M059J (cell line): ENCODE measurements at places on chromosomes 2 and 18. TPM values are rescaled to one million over a fixed set of nuclear protein-coding genes. Genes with fewer than 3 reads are reported as not detected.

VWA3B gene
- not detected in 2 replicates for total RNA-seq

HOXD4 gene
- 0.05 TPM in 1 of 2 replicates, not detected in the other for total RNA-seq

CNGA3 gene
- not detected in 2 replicates for total RNA-seq

MPHOSPH10 gene
- 14.1 and 20.7 TPM in 2 replicates for total RNA-seq

ALLC gene
- total RNA-seq, result not detected in 2 replicates
